Bronchial epithelial cell (primary cell): ENCODE measurements at places on chromosomes 12 and 14.

- DNase-seq = no peak
Observed at GRCh38 chr12:93741659-93742109, 64.5 kb downstream of the CRADD start.

DNA sequence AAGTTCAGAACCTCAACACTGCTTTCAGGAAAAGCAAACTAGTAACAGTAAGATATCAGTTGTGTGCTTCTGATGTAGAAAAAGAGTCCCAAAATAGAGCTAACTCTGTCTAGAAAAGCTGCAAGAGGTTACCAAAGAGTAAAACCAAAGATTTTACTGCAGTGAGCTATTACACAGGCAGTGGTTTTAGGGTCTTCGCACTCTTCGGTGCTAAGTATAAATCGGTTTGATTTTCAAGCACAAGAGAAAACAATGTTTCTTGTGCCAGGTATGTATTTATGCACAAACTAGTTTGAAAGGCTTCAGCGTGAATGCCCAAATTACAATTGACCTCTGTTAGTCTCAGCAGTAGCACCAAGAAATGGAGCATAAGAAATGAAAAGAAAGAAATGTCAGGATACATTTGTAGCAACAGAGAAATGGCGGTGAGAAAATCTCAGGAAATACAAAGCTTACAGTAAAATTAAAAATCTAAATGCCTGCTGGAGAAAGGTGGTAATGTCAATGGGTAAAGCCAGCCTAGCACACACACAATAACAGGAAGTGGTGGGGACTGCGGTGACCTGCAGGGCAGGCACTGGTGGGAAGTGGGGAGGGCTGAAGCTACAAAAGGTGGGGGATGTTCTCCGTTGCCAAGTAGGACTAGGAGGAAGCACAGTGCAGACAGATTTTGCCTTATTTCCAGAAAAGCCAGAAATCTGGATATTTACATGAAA, 18.0 kb upstream of the DYRK2 start:
- DNase-seq = no peak

DNA sequence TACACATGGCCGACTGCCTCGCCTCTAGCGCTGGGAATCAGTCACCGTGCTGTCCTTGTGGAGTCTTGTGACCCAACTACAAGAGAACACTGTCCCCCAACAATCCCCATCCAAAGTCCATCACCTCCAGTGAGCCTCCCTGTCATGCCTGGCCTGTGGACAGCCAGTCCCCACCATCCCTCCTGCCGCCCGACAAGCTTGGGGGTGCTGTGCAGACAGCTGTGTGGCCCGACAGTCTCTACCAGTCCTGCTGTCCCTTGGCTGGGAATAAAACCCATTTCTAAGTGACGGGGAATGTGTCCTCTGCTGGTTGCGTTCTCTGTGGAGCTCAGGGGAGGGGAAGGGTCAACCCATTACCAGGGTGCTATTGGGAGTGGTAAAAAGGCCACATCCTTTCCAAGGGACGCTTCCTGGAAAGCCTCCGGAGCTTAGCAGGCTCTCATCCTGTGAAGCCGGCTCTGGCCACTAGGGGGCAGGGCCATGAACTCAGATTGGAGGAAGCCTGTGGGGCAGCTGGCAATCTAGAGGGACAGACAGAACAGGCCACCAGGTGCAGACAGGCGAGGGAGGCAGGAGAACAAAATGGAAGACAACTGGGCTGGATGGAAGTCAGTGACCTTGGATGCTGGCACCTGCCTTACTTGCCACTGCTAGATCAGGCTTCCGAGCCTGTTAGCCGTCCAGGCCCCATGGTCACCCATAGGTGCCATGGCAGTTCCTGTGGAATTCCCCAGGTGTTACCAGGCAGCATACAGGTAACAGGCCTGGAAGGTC, 12.0 kb upstream of the BLTP3B start:
- DNase-seq = peak; percentile 53

GRCh38 chr12:87782838-87783237, 246.4 kb downstream of the C12orf50 start:
- DNase-seq = no peak

- DNase-seq = peak; percentile 27
Observed at GRCh38 chr12:108640802-108641445, 7.2 kb upstream of the SELPLG start.

DNA sequence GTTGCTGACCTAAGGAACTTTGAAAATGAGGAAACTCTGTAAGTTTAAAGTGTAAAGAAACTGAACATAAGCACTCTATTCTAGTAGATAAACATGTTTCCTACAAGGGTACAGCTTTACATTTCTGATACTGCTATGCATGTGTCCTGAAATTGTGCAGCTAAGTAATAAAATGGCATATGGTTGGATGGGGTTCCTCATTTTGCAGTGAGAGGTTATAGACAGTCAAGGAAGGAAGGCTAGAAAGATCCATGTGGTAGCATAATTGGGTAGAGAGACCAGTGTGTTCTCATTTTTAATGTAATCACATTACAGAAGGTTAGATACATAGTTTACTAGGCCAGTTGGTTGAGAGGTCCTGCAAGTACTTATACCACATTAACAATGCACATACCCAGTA, 477.0 kb downstream of the TMEM121 start:
- no peak for DNase-seq

DNA sequence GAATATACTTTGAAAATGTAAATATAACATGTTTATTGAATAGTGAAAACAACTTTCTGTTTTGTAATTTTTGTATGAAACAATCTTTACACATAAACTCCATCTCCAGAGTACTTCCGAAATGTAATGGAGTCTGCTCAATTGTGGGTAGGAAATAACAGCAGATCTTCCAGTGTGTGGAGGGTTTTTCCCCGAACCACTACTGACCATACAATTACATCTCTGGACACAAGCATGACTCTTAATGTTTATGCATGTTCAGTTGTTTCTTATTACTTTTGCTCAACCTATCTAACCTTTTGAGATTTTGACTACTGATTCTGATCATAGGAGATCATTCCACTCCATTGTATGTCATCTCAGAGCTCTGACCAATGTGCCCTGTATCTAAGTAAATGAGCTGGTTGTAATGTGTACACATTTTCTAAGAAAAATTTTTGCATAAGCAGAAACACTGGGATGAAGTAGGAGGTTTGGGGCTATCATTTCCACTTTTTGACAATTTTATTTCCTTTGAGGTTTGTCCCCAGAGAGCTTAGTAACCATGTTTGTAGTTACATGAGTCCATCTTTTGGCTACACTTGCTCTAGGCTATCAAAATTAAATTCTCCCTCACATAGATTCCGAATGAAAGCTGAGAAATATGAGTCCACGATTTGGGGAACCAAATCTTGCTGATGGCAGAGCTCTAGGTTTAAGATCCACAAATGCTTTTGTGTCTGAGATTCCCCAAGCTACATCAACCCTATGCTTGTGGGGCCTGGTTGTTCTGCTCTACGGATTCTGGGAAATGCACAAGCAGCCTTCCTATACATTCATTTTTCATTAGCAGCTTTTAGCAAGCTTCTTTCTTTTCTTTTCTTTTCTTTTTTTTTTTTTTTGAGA, 21.4 kb upstream of the CLEC4D start:
- no peak for DNase-seq

GRCh38 chr14:34711169-34711568, 3.2 kb downstream of the CFL2 start:
- peak; percentile 76 for DNase-seq

DNA sequence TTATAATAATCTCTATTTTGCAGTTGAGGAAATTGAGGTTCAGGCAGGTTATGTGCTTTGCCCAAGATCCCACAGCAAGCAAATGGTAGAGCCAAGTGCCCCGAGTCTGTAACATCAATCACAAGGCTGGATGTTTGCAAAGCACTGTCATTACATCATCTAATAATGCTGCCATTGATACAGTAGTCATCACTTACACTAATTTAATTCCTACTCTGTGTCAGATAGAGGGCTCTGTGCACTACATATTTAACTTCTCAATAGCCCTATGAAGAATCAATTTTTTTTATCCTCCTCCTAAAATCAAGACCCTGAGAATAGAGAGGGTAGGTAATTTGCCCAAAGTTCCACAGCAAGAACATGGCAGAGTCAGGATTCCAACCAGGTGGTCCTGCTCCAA, 178.1 kb upstream of the VASH1 start:
- DNase-seq = no peak

DNA sequence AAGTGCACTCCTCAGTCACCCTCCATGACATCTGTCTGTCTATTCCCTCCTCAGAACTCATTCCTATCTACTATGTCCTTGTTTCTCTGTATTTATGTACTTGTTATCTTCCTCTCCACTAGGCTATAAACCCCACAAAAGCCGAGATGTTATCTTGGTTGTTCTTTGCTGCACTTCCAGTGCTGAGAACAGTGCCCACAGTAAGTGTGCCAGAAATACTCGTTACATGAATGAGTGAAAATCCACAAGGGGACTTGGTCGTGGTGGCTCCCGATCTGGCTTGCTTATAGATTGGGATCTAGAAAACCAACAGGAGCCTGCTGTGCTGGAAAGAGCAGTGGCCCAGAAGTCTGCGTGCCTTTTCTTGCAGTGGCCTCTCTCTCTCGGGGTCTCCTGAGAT, 111.9 kb upstream of the PRMT8 start:
- DNase-seq = no peak

GRCh38 chr12:21717767-21718166, 56.7 kb downstream of the KCNJ8 start:
- DNase-seq = no peak

- no peak for DNase-seq
Observed at GRCh38 chr14:95480887-95481226, 35.6 kb downstream of the SYNE3 start.

DNA sequence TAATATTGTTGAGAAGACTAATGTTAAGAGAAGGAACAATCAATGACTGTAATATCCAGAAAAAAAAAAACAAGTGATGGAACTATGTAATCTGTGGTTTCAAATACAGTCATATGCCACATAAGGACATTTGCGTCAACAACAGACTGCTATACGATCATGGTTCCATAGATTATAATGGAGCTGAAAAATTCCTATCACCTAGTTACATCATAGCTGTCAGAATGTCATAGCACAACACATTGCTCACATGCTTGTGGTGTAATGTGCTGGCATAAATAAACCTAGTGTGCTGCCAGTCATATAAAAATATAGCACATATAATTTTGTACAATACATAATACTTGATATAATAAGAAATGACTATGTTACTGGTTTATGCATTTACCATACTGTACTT, 653.5 kb downstream of the TRHDE start:
- DNase-seq = no peak

DNA sequence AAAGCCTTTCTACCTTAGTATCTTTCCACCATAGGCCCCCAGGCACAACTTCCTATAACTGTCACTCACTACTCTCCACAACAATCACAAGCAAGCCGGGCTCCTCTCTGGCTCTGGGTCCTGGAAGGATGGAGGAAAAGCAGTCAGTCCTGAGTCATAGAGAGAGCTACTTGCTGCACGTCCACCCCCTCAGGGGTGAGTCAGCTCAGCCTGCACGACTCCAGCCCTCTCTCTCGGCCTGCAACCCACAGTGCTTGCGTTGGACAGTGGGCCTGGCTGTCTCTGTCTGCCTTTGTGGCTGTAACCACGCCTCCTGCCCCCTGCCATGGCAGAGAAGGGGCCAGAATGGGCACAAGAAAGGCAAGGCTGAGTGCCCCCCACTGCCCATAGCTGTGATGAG, 154.1 kb upstream of the FKBP4 start:
- peak; percentile 89 for DNase-seq

DNA sequence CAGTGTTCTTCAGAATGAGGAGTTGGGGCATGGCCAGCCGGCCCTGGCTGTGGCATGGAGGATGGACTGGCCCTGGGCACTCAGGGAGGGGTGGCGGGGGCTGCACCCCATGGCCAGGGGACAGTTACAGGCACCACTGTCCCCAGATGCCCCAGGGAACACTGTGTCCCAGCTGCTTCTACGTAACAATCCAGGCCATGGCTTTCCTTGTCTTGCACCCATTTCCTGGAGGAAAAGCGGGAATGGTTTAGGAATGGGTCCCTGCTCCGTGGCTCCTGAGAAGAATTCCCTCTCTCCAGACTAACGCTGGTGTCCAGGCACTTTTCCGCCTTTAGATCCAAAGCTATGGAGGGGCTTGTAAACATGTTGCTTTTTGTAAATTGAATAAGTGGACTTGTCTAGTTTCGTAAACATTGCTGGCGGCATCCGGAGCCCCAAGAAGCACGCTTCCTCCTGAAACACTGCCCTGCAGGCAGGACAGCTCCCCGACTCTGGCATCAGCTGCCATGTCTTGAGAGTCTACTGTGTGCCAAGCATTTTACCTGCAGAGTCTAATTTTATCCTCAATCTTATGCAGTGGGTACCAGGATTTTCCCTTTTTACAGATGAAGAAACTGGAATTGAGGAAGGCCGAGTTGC, 238.3 kb downstream of the SLC41A2 start:
- no peak for DNase-seq

GRCh38 chr12:88496891-88497371, 83.3 kb downstream of the KITLG start:
- DNase-seq = peak; percentile 8

GRCh38 chr12:102441077-102441596, 39.2 kb downstream of the IGF1 start:
- DNase-seq = no peak

GRCh38 chr14:84435820-84436324, 1094.1 kb upstream of the FLRT2 start:
- no peak for DNase-seq

GRCh38 chr14:55125403-55125802, 3.6 kb upstream of the LGALS3 start:
- DNase-seq = no peak

GRCh38 chr12:48866052-48866711, 512 bp upstream of the RND1 start:
- DNase-seq = no peak

DNA sequence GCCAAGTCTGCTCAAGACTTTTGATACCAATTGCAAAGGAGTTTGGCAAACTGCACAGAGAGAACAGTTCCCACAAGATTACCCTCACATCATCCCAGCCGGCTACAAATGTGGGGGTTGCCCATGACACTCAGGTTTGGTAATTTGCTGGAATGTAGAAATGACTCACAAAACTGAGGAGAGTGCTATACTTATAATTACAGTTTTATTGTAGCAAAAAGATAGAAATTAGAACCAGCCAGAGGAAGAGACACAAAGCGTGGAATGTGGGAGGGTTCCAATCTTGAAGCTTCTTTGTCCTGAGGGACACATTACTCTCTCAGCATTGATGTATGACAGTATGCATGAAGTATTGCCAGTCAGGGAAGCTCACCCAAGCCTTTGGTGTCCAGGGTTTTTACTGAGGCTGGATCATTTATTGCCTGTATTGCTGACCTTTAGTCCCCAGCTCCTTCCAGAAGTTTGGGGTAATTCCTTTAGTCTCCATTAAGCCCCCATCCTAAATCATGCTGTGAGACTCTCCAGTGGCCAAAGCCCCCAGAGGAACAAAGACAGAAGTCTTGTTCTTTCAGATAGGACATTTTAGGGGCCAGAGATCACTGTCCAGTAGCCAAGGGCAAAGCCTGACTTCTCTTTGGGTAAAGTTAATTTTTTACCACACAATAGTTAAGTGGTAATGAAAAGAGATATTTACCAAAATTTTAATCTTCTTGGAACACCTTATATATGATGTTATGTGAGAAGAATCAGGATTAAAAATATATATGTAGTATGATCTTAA, 9.9 kb downstream of the TBK1 start:
- peak; percentile 74 for DNase-seq

DNA sequence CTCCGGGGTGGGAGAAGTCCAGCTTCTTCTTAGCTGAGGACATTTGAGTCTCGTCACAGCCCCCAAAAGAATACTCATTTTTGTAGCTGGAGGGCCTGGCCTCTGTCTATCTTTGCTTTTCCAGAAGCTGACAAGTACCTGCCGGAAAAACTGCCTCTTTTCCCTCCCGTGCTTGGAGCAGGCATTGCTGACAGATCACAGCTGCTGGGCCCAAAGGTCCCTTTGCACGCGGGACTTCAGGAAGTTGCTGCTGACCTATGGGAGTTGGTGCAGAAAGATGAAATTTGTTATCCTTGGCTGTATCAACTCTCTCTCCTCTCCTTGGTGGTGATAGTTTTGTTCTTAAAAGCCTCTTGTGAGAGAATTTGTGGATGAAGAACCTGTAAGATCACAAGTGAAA, 92.8 kb downstream of the PAPOLA start:
- DNase-seq = no peak
